ENCODE measurements at places on chromosomes 2 and 18.
A peak's percentile ranks its signal among the peaks of the same experiment; 100 is the strongest.

GRCh38 chr2:105179469-105180372 is 61.8 kb upstream of the GPR45 start:
- DNase-seq: no peak

- DNase-seq: no peak
Measured at GRCh38 chr18:26764177-26764576, 101.3 kb downstream of the AQP4 start.

DNA sequence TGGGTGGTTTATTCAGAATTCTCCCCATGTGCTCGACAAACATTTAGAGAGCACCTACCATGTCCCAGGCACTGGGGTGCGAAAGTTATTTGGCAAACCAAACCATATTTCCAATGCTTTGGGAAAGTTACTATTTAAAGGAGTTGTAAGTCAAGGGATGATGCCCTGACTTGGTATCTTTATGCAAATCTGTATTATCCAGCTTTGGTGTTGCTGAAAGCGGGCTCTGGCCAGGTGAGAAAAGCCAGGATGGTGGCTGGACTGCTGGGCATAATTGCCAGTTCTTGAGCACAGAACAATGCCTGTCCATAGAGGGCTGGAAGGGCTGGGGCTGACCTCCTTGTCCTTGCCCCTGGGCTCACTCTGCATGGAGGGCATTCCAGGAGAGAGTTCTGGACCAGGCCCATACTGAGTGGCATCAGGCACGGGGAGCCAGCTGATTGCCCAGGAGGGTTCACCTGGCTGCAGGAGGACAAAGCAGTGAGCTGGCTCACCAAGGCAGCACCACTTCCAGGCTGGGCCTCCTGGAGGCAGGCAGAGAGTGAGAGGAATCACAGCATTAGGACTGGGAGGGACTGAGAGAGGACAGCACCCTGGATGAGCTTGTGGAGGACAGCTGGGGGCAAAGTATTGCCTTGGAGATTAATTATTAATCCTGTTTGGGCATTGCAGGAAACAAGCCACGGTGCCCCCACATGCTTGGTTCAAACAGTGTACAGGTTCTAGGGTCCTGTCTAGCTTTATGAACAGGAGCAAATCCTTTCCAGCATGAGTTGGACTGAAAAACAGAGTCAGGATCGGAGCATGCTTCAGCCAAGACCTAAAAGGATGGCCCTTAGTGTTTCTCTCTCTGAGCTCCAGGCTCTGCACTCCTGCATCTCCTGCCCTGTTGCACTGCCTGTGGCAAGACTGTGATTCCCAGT is 7.1 kb downstream of the KHK start:
- DNase-seq: no peak

GRCh38 chr2:203279288-203279687 is 40.5 kb downstream of the CYP20A1 start:
- no peak for DNase-seq

- DNase-seq: no peak
Measured at GRCh38 chr2:105776560-105776928, 31.8 kb downstream of the NCK2 start.

- peak; percentile 53 for DNase-seq
Measured at GRCh38 chr2:240232961-240233884, 92.8 kb upstream of the OTOS start.

GRCh38 chr2:193776988-193777387 is 1582.3 kb upstream of the TMEFF2 start:
- DNase-seq: no peak

DNA sequence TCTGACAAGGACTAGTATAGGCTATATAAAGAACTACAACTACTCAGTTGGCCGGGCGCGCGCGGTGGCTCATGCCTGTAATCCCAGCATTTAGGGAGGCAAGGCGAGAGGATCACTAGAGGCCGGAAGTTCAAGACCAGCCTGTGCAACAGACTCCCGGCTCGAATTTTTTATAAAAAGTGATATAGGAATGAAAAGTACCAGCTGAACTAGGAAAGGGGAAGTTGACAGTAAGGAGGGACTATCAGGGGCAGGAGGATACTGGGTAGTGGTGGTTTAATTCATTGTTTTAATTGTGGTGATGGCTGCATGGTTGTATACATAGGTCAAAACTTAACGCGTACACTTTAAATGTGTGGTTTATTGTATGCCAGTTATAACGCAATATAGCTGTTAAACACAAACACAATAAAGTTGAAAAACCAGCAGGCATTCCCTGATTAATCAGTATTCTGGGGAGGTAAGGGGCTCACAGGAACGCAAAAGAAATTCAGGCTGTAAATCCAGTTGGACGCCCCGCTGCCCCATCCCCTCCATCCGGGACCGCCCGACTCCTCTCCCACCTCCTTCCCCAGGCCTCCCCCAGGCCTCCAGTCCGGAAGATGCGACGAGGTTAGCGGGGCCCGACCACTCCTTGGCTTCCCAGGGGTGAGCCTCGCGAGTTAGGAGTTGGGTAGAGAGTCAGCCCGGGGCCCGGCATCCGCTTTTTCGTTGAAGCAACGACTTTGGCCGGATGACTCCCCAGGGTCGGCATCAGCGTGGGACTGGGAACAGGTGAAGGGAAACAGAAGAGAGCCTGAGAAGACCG is 746 bp upstream of the POLR1B start:
- DNase-seq: peak; percentile 57

DNA sequence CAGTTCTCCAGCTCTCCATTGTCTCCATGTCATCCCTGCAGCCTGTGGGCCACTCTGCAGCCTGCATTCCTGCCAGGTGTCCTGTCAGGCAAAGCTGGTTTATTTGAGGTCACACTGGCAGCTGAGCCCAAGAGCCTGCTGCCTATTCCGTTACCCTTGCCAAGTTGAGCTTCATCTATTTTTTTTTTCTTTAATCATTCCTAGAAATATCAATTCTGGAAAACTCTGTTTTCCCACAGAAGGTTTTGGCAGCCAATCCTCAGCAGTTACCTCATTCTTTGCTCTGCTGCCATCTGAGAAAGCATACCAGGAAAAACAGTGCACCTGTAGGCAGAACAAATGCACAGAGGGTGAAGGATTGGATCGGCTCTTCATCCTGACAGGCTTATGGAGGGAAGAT is 411.0 kb upstream of the ACVR2A start:
- DNase-seq: no peak

DNA sequence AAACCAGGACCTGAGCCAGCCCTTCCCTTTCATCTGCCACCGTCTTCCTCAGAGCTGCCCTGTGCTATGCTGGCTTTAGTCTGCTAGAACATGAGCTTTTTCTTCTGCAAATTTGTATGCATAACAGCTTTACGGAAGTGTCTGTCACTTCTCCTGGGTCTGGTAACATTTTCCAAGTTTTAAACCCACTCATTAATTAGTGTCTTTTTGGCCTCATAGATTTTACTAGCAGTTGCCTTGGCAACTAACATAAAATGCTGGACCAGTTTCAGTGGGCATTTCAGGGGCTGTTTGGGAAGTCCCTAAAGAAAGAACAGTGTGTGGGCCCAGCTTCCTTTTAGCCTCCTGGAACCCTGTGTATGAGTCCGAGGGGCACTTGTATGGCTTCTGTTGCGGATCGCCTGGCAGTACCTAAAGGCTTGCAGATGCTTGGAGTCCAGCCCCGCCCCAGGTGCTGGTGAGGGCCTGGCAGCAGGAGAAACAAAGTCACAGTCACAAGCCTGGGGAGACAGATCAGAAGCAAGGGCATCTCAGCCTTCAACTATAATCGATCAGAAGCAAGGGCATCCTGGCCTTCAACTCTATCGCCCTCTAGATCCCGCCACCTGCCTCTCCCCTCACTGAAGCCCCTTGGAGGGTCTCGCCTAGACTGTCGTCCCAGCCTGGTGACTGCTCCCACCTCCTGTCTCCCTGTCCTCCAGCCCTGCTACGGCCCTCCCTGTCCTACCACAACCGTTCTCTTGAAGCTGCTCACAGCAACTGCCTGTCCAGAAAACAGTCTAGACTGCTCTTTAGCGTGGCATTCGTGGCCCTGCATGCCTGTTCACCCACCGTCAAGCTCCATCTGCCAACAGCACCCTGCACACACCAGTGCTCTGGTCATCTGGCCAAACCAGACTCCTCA is 36.8 kb upstream of the MAPRE3 start:
- no peak for DNase-seq

- no peak for DNase-seq
Measured at GRCh38 chr2:105634198-105634597, 110.5 kb upstream of the NCK2 start.

DNA sequence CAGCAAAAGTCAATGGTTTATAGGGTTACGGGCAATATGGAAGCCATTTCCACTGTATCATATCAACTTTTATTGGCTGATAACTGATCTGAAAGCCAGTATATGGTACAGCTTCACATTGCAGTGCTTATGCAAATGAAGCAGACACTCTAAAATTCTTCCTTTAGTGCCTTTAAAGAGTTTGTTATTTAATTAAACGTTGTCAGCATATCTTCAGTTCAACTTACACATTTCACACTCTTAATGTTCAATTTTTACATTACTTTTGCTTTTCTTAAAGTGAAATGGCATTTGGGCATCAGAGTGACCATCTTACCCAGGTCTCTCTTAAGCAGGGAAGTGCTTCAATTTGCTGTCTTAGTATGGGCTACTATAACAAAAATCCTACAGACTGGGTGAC is 420.1 kb downstream of the NCKAP5 start:
- DNase-seq: no peak

GRCh38 chr18:38470421-38470820 is 904.8 kb upstream of the CELF4 start:
- no peak for DNase-seq

- DNase-seq: peak; percentile 46
Measured at GRCh38 chr18:5294457-5295230, 882 bp downstream of the ZBTB14 start.

- peak; percentile 47 for DNase-seq
Measured at GRCh38 chr2:88626171-88627054, 851 bp downstream of the EIF2AK3 start.

GRCh38 chr18:21366896-21367295 is 124.9 kb downstream of the GREB1L start:
- no peak for DNase-seq

DNA sequence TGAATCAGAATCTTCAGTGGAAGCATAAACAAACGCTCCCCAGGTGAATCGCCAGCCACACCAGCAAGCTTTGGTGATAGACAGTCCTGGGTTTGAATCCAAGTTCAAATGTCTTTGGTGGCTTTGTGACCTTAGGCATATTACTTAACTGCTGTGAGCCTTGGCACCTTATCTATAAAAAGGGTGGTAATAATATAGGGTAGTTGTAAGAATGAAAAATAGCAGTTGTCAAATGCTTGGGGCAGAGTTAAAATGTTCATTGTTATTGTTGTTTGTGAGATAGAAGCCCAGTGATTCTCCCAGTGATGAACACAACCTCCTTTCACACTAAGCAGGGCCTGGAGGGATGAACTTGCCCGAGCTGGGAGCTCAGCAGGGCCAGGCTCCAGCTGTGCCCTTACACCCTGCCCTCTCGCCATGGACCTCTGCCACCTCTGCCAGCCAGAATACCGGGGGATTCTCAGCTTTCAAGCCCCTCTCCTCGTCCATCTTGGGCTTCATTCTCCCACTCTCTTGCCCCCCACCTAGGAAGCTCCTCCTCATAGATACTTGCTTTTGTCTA is 6.1 kb upstream of the TMBIM1 start:
- DNase-seq: no peak

GRCh38 chr2:47026748-47027534 is 111.3 kb upstream of the MCFD2 start:
- no peak for DNase-seq

DNA sequence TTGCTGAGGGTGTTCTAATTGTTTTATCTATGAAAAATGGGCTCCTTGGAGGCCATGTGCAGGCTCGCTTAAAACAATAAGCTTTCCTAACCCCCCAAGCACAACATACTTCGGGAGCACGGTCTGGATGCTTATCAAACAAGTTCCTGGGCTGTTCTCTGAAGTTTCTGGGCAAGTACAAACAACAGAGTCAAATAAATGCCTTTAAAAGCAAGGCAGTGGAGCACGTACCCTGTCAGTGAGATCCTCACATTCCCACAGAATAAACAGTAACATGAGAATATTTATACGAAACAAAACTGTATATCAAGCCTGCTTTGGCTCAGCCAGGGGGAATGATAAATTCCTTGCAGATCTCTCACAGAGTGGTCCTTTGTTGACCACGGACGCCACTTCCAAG is 44.8 kb downstream of the FTCDNL1 start:
- no peak for DNase-seq

DNA sequence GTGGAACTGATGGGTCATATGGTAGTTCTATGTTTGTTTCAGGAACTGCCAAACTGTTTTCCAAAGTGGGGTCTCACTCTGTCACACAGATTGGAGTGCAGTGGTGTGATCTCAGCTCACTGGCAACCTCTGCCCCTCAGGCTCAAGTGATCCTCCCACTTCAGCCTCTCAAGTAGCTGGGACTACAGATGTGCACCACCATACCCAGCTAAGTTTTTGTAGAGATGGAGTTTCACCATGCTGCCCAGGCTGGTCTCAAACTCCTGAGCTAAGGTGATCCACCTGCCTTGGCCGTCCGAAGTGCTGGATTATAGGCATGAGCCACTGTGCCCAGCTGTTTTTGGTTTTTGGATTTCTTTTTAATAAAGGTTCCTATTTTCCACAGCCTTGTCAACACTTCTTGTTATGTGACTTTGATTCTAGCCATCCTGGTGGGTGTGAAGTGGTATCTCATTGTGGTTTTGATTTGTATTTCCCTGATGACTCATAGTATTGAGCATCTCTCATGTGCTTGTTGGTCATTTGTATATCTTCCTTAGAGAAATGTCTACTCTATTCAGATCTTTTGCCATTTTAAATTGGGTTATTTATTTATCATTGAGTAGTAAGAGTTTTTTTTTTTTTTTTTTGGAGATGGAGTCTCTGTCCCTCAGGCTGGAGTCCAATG is 22.8 kb downstream of the NPC1 start:
- DNase-seq: no peak

- no peak for DNase-seq
Measured at GRCh38 chr18:51028201-51028805, 1.7 kb upstream of the SMAD4 start.

- DNase-seq: no peak
Measured at GRCh38 chr2:200603972-200604371, 18.2 kb downstream of the AOX1 start.

- DNase-seq: no peak
Measured at GRCh38 chr2:177717831-177718618, 325.5 kb downstream of the AGPS start.

DNA sequence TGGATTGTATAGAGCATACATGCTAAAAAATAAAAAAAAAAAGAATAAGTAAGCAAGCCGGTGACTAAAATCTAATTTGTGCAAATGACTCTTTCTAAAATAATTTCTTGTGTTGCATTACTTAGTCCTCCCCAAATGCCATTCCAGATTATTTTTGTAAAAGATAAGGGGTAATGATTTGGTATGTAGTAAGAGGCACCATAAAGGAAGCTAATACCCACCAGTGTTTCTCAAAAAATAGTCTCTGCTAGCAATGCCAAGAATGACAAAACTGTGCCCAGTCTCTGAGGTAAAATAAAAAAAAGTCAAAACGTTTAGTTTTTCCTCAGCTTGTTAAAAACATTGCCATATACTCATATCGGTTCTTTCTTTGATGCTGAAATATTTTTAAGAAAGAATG is 2.7 kb downstream of the METTL5 start:
- DNase-seq: no peak

- no peak for DNase-seq
Measured at GRCh38 chr18:13625355-13625754, 101.0 kb downstream of the FAM210A start.
